Activated CD4-positive, alpha-beta T cell treated with anti-CD3 and anti-CD28 coated beads, Interleukin-2, amount 50 U/mL, for 48 hours (primary cell): ENCODE measurements at places on chromosomes 16 and 17.
A peak's percentile ranks its signal among the peaks of the same experiment; 100 is the strongest.

GRCh38 chr16:78196502-78196901 is 97.0 kb downstream of the WWOX start:
- no peak for DNase-seq

GRCh38 chr16:917591-918061 is 53.2 kb downstream of the LMF1 start:
- DNase-seq = no peak

DNA sequence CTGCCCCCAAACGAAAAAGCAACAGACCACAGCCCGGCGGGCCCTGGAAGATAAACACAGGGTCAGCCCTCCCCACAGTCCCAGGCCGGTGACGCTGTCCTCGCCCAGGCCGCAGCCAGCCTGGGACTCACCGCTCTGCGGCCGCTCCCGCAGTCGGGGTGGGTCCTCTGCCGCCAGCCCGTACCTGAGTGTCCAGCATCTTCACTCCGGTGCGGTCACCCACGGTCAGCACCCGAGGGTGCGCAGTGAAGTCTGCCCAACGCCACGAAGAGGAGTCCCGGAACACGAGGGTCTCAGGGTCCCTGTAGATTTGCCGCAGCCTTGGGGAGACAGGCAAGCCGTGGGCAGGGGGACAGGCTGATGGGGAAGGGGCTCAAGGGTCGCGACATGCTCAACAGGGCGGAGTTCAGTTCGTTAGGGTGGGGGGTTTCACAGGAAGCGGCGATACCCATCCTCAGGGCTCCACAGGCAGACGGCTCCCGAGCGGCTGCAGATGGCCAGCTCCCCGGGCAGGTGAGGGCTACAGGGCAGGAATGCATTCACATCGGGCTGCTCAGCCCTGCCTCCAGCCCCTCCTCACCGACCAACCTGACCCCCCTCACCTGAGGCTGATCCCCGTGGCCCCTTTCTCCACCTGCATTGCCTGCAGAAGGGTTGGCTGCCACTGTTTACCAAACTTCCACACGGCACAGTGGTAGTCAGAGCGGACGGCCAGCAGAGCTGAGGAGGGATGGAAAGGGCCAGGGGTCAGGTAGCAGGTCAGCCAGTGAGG is 5.5 kb downstream of the TAF1C start:
- DNase-seq = no peak

GRCh38 chr16:87492291-87492630 is 563 bp downstream of the ZCCHC14 start:
- no peak for DNase-seq

- no peak for DNase-seq
These were observed 155.3 kb downstream of the PITPNC1 start for GRCh38 chr17:67532326-67532871.

GRCh38 chr16:887846-888245 is 82.9 kb downstream of the LMF1 start:
- no peak for DNase-seq

- no peak for DNase-seq
These were observed 142.9 kb upstream of the MYOCD start for GRCh38 chr17:12522743-12523183.

DNA sequence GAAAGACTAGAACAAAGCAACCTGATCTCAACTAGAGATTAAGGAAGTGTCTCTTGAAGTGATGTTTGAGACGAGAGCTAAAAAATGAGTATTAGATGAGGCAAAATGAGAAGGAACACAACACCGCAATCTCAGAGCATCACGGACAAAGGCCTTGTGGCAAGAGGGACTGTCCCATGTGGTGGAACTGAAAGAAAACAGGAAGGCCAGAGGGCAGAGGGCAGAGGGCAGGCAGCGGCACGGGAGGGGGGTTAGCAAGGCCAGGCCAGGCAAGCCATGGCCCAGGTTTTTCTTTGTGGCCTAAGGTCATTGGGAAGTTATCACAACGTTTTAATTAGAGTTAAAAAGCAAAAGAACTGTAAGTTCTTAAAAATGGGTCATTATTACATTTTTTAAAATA is 22.5 kb downstream of the RPA1 start:
- no peak for DNase-seq

- DNase-seq = no peak
These were observed 17.5 kb downstream of the MYBBP1A start for GRCh38 chr17:4537451-4538235.

GRCh38 chr16:68357923-68358322 is 47.1 kb downstream of the PRMT7 start:
- DNase-seq = no peak

GRCh38 chr17:68591583-68591982 is 9.6 kb downstream of the FAM20A start:
- no peak for DNase-seq

DNA sequence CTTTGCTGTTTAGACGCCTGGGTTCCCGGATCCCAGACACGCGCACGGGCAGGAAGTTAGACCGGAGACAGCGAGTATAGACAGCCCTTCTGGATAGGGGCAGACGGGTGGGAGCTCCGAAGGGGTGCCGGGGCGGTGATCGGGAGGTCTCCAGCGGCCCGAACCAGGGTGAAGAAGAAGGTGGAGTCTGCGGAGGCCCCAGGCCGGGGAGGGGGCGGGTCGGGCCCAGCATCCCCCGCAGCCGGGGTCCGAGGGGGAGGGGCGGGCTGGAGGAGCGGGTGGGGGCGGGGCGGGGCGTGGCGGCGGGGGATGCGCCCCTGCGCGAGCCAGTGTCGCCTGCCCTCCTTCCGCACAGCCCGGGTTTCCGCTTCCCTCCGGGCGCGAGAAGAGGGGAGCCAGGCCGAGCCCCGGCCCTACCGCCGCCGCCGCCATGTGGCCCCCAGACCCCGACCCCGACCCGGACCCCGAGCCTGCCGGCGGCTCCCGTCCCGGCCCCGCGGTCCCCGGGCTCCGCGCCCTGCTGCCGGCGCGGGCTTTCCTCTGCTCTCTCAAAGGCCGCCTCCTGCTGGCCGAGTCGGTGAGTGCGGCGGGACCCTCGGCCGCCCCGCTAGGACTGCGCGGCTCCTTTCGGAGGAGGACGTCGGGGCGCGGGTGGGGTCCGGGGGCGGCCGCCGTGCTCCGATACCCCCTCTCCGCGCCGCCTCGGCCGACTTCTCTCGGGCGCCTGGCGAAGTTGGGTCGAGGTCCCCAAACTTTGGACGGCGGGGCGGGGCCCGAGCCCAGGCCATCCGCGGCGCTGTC is at the start of gene CMTM3:
CMTM3 (plus strand) TSS at position 329 of the 801 bp plus-strand sequence; CDS start at position 431, 102 bp downstream.
- DNase-seq = peak; percentile 77

- no peak for DNase-seq
These were observed 4.4 kb downstream of the GABARAPL2 start for GRCh38 chr16:75570396-75571065.

DNA sequence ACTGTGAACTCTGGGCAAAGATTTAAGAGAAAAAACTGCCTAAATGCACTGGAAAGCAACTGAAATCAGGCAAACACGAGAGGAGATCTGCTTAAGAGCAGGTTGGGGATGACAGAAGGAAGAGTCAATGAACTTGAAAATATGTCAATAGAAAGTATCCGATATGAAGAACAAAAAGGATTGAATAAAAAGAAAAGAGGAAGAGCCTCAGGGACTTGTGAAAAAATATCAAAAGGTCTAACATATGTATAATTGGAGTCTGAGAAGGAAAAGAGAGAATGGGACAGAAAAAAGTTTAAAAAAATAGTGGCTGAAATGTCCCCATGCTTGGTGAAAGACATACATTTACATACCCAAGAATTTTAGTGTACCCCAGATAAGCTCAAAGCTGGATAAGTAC is 195.5 kb downstream of the COPRS start:
- no peak for DNase-seq

DNA sequence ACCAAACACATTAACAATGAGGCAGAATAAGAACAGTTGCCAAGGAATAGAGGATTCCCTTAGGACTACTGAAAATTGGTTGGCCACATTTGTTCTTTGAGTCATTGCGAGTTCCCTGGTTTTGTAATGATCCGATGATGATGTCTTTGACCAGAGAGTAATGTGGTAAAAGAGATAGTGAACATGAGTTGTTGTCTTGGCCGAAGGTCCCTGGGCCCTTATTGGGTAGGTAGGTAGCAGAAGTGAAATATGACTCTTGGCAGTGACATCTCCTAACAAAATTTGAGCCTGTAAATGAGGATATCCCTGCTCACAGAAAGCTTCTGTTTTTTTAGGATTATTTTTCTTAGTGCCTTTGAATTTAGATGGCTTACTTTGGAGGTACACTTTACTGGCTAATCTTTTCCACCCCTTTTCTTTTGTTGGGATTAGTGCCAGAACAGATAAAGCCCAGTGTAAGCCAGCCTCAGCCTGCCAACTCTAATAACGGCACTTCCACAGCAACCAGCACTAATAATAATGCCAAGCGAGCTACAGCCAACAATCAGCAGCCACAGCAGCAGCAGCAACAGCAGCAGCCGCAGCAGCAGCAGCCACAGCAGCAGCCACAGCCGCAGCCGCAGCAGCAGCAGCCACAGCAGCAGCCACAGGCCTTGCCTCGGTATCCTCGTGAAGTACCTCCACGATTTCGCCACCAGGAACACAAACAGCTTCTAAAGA is 47.2 kb downstream of the TNRC6A start:
- no peak for DNase-seq

DNA sequence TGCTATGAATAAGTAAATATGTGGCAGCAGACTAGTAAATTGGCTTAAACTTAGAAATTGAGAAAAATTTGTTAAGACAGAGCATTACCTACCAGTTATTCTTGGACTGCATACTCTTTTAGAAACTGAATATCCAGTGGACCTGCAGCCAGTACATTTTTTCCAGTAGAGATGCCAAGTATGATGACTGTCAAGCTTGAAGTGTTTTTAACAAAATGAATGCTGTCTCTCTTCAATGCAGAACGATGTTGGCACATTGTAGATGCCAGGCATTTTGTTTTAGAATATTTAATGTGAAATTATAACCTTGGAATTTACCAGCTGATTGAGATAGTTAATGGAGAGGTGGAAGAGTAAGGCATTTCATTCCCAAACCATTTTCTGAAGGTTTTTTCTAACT is 52.5 kb downstream of the NFAT5 start:
- DNase-seq = no peak

DNA sequence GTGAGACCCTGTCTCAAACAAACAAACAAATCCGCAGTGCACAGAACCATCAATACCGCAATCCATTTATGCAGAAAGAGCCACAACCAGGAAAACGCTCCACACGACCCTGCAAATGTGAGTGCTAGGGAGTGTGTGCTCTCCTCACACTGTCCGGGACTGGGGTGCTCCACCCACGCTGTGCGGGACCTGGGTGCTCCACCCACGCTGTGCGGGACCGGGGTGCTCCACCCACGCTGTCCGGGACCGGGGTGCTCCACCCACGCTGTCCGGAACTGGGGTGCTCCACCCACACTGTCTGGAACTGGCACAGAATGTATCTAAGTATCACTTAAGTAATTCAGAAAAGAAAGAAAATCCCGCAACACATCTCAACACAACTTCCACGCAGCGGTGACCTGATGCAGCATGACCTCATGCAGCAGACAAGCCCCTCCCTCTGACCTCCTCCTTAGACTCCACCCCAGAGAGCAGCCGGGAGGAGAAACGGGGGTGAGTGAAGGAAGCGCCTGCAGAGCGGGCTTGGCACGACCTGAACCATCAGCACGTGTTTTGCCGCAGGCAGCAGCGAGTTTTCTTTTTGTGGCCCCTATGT is 38.5 kb downstream of the ZNF276 start:
- DNase-seq = no peak

DNA sequence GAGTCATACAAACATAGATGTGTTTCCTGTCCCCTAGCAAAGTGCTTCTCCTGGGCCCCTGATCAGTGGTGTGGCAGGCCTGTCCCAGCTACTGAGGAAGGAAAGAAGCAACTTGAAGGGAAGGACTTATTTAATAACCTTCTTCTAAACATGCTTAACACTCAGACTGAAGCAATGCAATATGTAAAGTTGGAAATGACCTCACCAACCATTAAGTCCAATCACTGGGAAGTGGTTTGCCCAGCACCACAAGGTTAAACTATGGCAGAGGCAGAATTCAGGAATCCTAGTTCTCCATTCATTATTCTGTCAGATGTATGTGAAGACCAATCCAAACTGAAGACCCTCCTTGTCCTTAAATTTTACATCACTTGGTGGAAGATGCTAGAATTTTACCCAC is 39.1 kb downstream of the CENPV start:
- DNase-seq = no peak

DNA sequence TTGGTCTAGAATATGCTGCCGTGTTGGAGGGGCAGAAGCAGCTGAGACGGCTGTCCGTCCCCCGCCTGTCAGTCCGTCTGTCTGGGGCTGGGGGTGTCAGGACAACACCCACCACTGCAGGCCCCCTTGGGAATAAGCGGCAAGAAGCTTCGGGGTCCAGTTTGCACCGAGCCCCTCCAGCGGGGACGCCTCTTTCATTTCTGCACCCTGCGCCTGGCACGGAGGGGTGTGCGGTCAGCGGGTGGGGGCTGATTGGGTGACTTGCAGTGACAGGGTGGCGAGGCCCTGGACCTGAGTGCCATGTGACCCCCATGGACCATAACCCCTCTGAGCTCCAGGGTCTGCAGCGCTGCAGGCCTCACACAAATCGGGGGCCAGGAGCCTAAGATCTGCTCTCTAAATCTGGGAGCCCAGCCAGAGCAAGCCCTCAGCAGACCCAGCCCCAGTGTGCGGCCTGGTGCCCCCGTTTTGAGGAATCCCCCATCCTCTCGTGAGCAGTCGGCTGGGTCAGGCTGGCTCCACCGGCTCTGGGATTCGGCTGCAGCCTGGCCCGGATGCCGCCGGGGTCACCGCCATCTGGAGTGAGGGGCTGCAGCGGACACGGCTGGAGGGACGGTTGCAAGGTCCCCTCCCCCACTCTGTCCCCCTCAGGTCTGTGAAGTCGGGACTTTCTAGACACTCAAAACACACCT is 8.3 kb downstream of the CBFA2T3 start:
- DNase-seq = no peak

GRCh38 chr16:30349675-30350074 is 5.4 kb downstream of the CD2BP2 start:
- DNase-seq = no peak

GRCh38 chr16:15825750-15826305 is 31.0 kb downstream of the MYH11 start:
- no peak for DNase-seq

DNA sequence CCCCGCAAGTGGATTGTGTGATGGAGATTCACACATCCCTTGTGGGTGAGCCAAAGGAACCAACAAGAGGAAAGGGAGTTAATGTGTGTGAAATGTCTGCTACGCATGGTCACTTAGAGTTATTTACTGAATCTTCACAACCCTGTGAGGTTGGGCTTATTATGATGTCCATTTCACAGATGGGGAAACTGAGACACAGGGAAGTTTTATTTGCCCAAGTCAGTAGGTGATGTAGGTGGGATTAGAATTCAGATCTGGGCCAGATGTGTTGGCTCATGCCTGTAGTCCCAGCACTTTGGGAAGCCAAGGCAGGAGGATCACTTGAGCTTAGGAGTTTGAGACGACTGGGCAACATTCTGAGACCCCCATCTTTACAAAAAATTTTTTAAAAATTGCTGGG is 11.6 kb upstream of the DLX4 start:
- no peak for DNase-seq

- no peak for DNase-seq
These were observed 15.5 kb downstream of the CX3CL1 start for GRCh38 chr16:57387598-57388354.

DNA sequence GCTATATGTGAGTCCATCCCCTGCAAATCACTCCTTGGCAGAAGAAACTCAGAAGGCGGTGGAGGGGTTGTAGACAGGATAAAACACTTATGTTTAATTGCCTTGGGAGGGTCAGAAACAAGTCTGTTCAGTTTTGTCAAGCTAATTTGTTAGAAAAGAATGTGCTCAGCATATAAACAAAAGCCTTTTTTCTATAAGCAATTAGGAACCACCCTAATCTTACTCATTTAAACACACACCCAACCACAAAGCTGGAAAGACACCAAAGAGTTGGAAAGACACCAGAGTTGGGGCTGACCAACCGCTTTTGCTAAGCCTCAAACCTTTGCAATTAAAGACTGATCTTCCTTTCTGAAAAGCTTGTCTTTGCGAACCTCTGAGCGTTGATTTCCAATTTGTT is 439.2 kb upstream of the ERCC4 start:
- no peak for DNase-seq
